H4 (cell line): ENCODE measurements at places on chromosomes 13 and 19.

- no peak for DNase-seq
These were observed 24.6 kb downstream of the MAU2 start for GRCh38 chr19:19345232-19345631.

GRCh38 chr13:36804588-36804987 is 14.4 kb upstream of the RFXAP start:
- DNase-seq = no peak

DNA sequence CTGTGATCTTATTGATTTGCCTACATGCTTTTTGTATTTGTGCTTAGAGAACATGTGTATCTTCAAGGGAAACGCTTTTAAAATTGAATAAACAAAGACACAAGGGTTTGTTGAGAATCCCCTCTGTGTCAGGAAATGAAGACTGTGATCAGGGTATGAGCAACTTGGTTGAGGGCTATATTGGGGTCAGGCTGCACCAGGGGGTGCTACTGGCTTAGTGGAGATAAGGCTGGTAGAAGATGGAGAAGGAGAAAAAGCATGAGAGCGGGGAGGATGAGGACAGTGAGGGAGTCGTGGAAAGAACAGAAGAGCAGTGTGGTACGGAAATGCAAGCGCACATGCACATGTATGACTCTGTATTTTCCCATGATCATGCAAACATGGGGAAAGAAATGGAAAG is 201.6 kb downstream of the MTUS2 start:
- no peak for DNase-seq

GRCh38 chr19:16398530-16399249 is 73.1 kb downstream of the EPS15L1 start:
- DNase-seq = no peak

DNA sequence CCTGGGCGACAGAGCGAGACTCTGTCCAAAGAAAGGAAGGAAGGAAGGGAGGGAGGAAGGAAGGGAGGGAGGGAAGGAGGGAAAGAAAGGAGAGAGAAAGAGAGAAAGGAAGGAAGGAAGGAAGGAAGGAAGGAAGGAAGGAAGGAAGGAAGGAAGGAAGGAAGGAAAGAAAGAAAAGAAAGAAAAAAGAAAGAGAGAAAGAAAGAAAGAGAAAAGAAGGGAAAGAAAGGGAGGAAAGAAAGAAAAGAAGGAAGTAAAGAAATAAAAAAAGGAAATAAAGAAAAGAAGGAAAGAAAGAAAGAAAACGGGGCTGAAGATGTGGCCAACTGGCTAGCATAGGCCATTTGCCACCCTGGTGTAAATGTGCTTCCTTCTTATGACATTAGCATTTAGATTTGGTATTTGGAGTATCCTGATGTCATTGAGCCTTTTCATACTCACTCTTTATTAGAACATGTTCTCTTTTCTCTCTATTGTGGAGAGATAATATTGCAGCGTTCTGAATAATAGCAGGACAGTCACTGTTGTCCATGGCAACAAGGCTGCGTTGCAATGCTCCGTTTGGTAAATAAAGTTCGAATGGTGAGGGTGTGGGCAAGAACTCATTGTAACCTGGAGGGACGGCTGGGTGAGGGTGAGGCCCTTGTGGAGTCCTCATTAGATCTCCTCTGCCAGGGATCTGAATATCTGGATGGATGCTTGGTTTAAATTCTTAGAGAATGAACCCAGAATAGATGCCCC is 173.9 kb upstream of the UBL3 start:
- no peak for DNase-seq
